ENCODE measurements at places on chromosomes 1 and 21.

DNA sequence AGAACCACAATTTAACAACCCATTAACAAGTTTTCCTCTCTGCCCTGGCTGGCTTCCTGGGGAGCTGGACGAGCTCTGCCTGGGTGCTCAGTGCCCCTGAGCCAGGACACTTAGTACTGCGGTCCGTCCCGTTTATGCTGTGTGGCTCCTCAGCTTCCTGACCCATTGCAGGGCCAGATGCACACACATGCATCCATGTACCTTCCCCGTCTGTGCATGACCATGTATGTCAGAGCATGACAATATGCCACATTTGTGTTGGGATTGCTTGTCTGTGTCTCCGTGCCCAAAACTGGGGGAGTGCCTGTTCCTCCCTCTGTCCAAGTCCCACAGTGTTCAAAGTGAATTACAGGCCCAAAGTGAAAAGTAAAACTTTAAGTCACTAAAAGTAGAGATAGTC lies 9.7 kb upstream of the TFF3 start:
- no peak for DNase-seq

GRCh38 chr1:163561580-163562295 lies 240.0 kb downstream of the NUF2 start:
- peak; percentile 20 for DNase-seq

DNA sequence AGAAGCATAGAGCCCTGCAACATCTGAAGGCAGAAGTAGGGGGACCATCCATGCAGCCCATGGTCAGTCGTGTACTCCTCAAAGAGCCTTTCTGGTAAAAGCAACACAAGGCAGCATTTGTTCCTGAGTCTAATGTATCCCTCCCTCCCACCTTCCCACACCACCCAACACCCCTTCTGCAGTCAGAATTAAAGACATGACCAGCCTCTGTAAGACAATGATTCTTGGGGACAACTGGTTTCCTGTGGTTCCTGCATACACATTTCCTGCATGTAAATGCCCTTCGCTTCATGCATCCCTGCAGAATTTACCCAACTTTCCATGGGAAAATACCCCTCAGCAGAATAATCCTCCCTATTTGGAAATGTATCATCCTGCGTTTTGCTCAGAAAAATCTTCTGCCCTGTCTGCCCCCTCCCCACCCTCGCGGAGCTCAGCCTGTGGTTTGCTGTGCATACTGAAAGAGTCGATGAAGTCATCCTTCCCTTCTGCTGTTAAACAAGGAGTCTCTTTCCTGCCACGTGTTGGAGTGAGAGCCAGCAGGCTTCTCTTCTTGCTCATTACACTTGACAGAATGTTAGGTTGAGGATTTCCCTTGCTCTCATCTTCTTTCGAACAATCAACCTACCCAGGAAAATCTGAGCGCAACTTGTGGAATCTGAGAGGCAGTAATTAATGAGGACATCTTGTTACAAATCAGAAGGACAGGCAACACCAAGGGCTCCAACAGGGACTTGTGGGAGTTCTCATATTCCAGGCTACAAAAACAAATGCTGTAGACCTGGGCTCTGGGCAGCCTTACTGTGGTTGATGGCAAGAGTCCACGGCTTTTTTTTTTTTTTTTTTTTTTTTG lies 4.7 kb downstream of the TNN start:
- peak; percentile 33 for DNase-seq

GRCh38 chr1:207412845-207413244 lies 41.3 kb upstream of the CR2 start:
- no peak for DNase-seq

- no peak for DNase-seq
These were observed 21.5 kb upstream of the FMN2 start for GRCh38 chr1:240070188-240070587.

- DNase-seq = no peak
These were observed 85.9 kb downstream of the PSMG1 start for GRCh38 chr21:39097335-39097861.

GRCh38 chr1:159602501-159602999 lies 14.9 kb downstream of the APCS start:
- no peak for DNase-seq

DNA sequence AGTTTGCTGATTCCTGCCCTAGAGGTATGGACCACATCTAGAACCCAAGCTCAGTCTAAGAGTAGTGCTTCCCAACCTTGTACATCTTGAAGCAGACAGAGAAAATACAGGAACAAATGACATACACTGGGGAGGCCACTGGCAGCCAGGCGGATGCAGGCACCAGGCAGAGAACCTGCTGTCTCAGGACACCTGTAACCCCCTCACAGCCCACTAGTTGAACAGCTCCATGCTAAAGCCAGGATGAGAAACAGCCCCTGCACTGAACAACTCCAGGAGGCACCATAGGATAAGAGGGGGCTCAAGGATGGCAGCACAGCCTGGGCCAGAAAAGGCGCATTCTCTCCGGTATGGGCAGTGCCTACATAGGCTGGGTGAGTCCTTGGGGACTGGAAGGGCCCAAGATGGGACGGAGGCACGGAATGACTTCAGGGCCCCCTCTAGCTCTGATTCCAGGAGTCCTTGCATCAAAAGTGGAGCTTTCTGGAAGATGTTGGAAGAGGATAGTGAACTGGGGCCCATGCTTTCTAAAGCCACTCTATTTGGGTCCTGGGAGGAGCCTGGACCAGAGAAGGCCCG lies 16.0 kb downstream of the MEF2D start:
- no peak for DNase-seq

Measured in NCI-H1694 treated with DMSO at 0.1 percent for 48 hours (cell line).